ENCODE measurements at places on chromosomes 12 and 14. TPM values are rescaled to one million over a fixed set of nuclear protein-coding genes. Genes with fewer than 3 reads are reported as not detected.

Gene SUSD6
- total RNA-seq: 43.1 TPM

Gene RHNO1
- 15.1 TPM for total RNA-seq

Gene YBX3
- total RNA-seq: 361 TPM

Gene NEUROD4
- total RNA-seq: not detected

Gene SERPINA4
- total RNA-seq: not detected

Gene CORO1C
- total RNA-seq: 67.2 TPM

Gene CDC42BPB
- total RNA-seq: 43.7 TPM

Gene IL31
- not detected for total RNA-seq

Gene RPS26
- total RNA-seq: 1,639 TPM

Gene SSPN
- total RNA-seq: 4.9 TPM

Gene EGLN3
- 29.0 TPM for total RNA-seq

Gene GLIPR1L2
- 0.29 TPM for total RNA-seq

Gene ADAMTS20
- total RNA-seq: not detected

Gene SLC10A1
- total RNA-seq: not detected

Gene ASIC1
- total RNA-seq: 3.4 TPM

Gene PRR4
- total RNA-seq: not detected

Gene SLC5A8
- total RNA-seq: not detected

Gene VEZT
- 38.6 TPM for total RNA-seq

Gene TCTN2
- 5.9 TPM for total RNA-seq

Gene COPS7A
- total RNA-seq: 45.1 TPM

- DNase-seq: no peak
These were observed 314.1 kb downstream of the SNAPC1 start for GRCh38 chr14:62076368-62076767.

DNA sequence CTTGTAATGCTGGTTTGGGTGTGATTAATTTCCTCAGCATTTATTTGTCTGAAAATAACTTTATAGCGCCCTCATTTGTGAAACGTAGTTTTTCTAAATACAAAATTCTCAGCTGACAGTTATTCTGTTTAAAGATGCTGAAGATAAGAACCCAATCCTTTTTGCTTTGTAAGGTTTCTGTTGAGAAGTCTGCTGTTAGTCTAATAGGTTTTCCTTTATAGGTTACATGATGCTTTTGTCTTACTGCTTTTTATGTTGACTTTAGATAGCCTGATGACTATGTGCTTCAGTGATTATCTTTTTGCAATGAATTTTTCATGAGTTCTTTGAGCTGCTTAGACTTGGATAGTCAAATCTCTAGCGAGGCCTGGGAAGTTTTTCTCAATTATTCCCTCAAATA is 168.6 kb upstream of the PDE3A start:
- DNase-seq: no peak

DNA sequence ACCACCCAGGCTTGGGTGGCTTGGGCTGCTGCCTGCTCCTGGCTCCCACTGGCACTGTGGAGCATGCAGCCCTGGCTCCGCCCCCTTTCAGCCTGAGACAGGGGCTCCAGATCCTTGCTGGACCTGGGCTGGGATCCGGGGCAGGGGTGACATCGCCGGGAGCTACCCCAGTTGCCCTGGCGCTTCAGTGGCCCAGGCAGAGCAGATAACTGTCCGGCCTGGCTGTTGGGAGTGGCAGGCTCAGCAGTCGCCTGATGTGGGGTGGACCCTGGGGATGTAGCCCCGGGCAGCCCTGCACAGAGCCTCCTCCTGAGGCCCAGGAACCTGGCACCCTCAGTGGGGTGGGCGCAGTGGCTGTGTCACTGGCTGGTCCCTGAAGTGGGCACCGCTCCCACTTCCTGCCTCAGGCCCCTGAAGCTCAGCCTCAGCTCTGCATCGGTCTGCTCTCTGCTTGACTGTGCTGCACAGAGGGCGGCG is 57.9 kb downstream of the FUT8 start:
- DNase-seq: no peak

GRCh38 chr12:3251691-3252090 is 174.5 kb downstream of the TSPAN9 start:
- DNase-seq: no peak

- no peak for DNase-seq
These were observed 36.9 kb upstream of the SMUG1 start for GRCh38 chr12:54225666-54226065.

DNA sequence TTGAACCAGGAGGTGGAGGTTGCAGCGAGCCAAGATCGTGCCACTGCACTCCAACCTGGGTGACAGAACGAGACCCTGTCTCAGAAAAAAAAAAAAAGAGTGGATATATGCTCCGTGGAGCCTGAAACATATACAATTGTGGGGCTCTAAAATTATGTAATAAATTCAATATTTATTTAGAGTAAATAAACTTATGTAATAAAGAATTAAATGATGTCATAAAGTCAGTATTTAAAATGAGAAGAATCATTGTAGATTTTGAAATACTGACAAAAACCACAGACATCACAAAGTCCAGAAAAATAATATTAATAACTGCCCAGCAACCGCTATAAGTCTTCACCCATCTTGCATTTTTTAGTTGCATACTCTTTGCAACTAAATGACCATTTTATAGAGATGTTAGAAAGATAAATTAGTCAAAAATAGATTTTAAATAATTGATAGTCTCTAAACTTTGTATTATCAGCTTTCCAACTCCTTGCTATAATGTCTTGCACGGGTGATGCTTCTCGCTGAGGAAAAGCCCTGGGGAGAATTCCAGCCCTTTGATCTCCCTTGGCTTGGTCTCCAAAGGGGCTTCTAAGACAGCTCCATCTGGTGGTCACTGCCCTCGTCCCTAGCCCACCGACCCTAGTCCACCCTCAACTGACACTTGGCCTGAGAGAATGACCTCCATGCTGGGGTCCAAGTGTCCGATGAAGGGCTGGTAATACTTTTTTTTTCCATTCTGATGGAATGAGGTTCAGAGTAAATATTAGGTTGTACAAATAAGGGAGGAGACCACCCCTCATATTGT is 7.9 kb upstream of the TMBIM6 start:
- no peak for DNase-seq

DNA sequence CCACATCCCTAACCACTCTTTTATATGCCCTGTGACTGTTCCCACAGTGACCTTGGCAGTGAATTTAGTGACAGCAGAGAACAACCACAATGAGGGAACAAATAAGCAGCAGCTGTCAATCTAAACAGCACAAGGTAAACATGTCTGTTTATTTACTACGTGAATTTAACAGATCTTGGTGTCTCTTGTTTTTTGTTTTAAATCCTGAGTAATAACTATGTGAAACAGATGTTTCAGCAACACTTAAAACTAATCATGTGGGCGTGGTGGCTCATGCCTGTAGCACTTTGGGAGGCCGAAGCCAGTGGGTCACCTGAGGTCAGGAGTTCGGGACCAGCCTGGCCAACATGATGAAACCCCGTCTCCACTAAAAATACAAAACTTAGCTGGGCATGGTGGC is 17.0 kb upstream of the CFAP54 start:
- no peak for DNase-seq

DNA sequence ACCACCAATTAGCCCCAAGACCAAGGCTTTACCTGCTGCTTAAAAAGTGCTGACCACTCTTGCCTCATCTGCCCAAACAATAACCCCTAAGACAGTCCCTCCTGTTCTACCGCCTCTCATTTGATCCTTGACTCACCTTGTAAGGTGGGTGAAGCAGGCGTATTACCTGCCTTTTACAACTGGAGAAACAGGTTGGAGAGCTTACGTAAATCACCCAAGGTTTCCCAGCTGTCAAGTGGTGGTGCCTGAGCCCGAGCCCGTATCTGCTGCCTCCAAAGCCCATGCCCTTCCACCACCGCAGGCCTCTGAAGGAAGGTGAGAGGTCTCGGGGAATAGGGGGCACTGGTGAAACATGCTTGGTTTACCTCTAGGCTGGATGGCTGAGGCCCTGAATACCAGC is 36.6 kb downstream of the MAX start:
- no peak for DNase-seq

GRCh38 chr14:75224561-75224960 is 48.1 kb upstream of the TMED10 start:
- no peak for DNase-seq

- no peak for DNase-seq
These were observed 100.2 kb upstream of the ALX1 start for GRCh38 chr12:85179680-85180270.

DNA sequence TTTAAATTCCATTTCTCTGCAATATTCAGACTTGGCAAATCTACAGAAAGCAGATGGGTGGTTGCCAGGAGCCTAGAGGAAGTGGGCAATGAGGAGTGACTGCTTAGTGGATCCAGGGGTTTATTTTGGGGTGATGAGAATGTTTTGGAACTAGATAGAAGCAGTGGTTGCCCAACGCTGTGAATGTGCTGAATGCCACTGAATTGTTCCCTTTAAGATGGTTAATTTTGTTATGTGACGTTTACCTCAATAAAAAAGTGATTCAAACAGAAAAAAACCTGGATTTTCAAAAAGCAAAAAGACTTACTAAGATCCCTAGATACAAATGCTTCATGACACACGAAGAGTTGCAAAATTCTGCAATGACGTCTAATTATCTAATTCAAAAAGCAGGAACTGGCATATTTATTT is 34.2 kb downstream of the DAO start:
- no peak for DNase-seq

DNA sequence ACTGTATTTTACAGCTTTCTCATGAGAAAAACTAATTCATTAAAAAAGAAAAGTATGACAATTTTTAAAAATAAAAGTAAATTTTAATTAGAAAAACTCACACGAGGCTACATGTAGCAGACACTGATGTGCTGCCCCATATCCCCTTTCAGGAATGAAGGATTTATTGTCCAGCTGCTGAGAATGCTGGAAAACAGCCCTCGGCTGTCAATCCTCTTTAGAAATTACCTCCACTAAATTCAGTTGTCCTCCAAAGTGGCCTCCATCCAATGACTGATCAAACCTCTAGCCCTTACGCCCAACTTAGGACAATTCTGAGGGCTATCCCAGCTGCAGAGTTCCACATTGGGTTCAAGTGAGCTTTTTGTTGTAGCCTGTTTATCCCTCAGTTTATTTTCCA is 29.8 kb upstream of the AP4S1 start:
- no peak for DNase-seq

GRCh38 chr12:16148938-16149337 is 128.5 kb downstream of the SLC15A5 start:
- no peak for DNase-seq

DNA sequence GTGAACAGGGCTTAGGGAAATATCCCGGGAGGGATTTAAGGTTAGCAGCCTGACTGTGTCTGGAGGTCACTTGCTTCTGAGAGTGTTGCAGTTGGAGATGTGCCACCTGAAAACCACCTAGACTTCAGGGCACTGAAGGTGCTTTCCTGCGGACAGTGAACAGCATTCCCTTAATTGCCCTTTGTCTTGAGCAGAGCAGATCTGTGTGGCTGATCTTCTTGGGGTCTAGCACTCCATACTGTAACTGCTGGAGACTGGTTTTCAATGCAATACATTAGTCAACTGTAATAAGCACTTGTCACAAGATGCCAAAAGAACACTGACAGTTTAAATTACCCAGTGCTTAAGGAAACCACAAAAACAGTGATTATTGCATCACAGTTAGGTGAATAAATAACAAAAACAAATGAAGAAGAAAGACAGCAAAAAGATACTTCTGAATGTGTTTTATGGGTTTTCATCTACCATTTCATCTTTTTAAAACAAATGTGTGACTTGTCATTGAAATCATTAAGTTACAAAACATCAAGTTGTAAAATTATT is 111.8 kb downstream of the PRIMA1 start:
- no peak for DNase-seq

- DNase-seq: no peak
These were observed 120.3 kb downstream of the CHST11 start for GRCh38 chr12:104576980-104577580.

GRCh38 chr14:64005822-64006221 is 153.0 kb downstream of the SYNE2 start:
- DNase-seq: no peak

DNA sequence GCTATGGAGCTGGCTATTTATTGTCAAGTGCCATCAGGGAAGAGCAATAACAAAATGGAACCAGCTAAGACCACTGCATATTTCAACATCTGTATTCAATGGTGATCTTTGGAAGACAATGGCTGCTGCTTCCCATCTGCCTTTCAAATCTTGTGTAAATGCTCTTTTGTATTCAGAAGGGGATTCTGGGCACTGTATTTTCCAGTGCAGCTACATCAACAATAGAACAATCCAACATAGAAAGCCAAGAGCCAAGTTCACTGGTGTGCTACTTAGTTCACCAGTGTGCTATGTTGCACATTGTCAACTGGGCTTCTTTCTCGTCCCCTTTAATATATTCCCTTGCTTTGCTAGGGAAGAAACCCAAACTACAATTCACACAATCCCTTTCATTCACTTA is 128.8 kb upstream of the OR4E1 start:
- DNase-seq: no peak

DNA sequence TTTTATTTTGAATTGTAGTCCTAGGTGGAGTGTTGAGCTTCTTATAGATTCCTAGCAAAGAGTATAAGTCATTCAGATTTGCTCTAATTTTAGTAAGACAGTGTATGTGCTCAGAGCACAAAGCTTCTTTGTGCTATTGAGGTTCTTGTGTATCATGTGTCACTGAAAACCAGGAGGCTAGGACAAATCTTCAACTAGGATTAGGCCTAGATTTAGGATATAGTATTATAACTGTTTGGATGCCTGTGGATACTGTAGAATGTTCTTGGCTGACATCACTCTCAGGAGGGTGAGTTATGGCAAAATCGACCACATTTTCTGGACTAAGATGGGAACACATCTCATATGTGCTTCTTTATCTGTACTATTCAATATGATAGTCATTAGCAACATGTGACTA is 86.5 kb downstream of the DHRS2 start:
- no peak for DNase-seq

DNA sequence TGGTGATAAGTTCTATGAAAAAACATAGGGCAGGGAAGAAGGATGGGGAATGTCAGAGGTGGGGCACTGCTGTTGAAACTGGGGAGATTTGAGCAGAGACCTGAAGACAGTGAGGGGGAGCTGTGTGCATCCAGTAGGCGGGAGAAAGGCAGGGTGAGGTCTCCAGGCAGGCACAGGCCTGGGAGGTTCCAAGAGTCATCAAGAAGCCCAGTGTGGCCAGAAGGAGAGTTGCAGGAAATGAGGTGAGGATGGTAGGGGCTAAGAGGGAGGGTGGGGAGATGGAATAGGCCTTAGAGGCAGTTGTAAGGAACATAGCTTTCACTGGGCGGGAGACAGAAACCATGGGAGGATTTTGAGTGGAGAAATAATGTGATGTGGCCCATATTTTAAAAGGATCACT is 341.8 kb downstream of the GLT1D1 start:
- no peak for DNase-seq

- DNase-seq: no peak
These were observed 223.8 kb downstream of the DACT1 start for GRCh38 chr14:58861586-58861985.

- DNase-seq: no peak
These were observed 42.6 kb downstream of the NELL2 start for GRCh38 chr12:44833561-44833960.

- no peak for DNase-seq
These were observed 74.2 kb downstream of the ZFC3H1 start for GRCh38 chr12:71589478-71589881.

- no peak for DNase-seq
These were observed 130.9 kb downstream of the C12orf75 start for GRCh38 chr12:105461271-105461943.
